NCI-H774 (cell line): ENCODE measurements at places on chromosomes 11 and 22.

- DNase-seq, result no peak
Measured at GRCh38 chr22:44919691-44920090, 90.1 kb downstream of the PHF21B start.

DNA sequence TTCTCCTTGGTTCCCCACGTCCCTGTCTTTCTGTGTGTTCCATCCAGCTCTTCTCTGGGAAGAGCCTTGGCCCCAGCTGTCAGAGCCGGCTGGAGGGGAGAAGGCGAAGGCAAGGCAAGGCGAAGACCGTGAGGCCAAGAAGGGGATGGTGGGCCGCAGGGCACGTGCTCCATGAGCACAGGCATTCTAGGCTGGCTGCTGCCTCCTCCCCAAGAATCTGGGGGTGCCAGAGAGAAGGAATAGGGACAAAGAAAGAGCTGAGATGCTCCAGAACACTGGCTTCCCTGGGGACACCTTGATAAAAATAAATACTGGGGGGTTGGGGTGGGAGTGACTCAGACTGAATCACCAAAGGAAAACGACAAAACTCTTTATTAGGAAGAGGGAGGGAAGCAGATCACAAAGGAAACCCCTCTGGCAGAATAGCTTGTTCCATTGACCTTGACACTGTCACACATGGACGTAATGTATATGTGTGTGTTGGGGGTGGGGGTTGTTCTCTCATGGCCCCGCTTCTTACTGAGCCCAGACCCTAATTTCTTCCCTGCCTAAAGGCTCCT, 52.5 kb downstream of the NECTIN1 start:
- no peak for DNase-seq

DNA sequence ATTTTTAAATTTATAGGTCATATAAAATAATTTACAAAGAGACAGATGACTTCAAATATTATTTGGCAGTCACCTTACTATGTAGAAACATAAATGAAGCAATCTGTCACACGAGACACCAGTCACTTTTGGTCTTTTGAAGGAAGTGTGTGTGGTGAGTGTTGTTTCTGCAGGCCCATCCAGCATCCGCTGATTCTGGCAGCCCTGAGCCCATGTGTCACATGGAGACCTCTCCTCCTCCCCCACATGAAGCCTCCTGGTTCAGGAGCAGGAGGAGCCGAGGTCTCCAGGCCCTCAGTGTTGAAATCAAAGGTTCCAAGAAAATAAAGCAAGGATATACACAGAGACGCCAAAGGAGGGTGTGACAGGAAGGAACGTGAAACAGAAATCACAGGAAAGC, 60.1 kb downstream of the ARFGAP3 start:
- no peak for DNase-seq

- no peak for DNase-seq
Measured at GRCh38 chr11:123778511-123778910, 24.2 kb upstream of the OR6X1 start.

DNA sequence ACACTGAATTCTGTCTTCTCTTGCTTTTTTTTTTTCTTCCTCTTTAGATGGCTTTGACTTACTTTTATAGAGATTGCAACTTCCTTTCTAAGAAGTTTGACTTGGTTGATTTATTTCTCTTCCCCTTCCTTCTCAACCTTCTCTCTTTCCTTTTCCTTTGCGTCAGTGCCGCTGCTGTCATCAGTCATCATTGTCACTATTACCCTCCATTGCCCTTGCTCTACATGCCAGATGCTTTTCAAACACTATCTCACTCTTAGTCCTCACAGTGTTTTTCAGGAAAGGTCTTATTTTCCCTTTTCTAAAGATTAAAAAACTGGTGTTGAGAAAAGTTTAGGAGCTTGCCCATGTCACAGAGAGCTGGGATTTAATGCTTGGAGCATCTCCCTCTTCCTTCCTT, 74.7 kb upstream of the C11orf87 start:
- no peak for DNase-seq

GRCh38 chr11:95404370-95404769, 173.4 kb upstream of the SESN3 start:
- no peak for DNase-seq

GRCh38 chr11:126317432-126317755, 13.5 kb downstream of the DCPS start:
- DNase-seq, result no peak

DNA sequence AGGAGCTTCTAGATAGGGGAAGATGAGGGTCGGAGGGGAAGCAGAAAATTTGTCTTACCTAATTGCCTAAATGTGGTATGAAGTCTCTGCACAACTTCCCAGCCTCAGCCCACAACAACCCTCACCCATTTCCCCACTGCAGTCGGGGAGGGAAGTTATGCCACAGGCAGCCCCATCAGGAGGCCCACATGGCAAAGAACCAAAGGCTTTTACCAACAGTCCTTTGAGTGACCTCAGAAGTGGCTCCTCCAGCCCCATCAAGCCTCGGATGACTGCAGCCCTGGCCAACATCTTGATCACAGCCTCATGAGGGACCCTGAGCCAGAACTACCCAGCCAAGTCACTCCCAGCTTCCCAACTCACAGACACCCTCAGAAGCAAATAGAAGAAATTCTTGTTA, 54.8 kb downstream of the CHST1 start:
- DNase-seq, result no peak

DNA sequence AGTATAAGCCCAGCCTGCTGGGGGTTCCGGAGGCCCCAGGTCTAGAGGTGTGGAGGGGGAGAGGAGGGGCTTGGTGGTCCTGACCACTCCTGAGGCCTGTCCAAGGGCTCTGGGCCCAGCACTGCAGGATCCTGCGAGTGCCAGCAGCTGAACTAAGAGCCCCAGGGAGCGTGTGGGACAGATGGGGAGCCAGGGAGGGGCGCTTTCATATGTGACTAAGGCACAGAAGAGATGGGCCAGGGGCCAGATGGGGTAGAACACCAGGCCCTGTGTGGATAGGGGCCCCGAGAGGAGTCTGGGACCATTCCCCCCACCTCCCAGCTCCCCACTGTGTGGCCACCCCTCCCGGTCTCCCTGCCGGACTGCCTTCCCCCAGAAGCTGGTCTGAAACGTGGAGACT, 18.4 kb downstream of the MAFF start:
- no peak for DNase-seq
